NCI-H1105 (cell line): ENCODE measurements at places on chromosomes 3 and 15.
A peak's percentile ranks its signal among the peaks of the same experiment; 100 is the strongest.

- no peak for DNase-seq
Observed at GRCh38 chr3:143145906-143146305, 26.3 kb downstream of the CHST2 start.

DNA sequence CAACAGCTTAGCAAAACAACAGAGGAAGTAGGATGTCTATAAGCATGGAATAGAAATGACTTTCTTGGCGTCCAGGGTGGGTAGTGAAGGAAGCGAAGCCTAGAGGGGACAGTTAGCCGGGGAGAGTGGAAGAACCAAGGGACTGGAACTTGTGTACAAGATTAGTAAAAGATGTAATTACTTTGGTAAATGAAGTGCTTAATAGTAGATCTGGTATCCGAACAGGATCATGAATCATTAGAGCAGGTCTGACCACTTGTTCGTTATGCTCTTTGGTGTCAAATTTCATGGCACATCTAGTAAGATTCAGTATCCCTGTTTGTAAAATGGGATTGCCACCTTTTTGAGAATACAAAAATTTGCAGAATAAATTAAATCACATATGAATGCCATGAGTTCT lies 112.5 kb upstream of the MLF1 start:
- peak; percentile 90 for DNase-seq

GRCh38 chr3:21170964-21171363 lies 580.0 kb downstream of the ZNF385D start:
- no peak for DNase-seq

GRCh38 chr3:48993834-48994233 lies 3.8 kb downstream of the P4HTM start:
- no peak for DNase-seq

GRCh38 chr3:14562121-14562890 lies 22.2 kb upstream of the GRIP2 start:
- DNase-seq = no peak

DNA sequence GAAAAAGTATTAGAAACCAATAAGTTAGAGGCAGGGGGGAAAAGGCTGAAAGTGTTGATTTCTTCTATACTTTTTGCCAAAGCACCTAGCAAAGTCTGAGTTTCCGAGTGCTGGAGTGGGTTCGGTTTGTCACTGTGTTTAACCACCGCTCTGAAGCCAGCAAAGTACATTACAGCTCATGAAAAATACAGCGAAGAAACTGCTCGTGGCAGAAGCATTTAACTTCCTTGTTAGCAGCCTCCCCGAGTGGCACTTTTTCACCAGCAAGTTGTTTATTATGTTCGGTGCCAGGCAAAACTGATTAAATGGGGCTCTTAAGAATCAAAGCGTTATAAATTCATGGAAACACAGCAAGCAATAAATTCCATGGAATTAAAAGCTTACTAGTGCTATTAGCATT lies 313.6 kb downstream of the FOXP1 start:
- DNase-seq = no peak

DNA sequence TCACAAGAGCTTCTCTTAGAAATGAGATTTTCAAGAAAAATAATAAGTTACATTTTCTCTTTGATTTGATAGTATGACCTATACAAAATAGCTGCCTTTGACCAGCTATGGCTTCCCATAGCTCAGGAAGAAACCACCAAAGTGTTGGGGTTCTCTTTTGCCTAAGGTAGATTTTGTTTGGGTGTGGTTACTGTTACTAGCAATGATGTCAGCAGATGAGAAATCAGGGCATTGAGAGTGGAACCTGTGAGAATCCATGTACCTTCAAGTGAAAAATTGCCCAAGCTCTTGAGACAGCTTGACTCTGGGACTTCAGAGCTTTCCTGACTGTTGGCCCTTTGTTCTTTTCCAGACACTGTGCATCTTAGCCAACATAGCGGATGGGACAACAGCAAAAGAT lies 45.6 kb downstream of the NME9 start:
- DNase-seq = no peak

- no peak for DNase-seq
Observed at GRCh38 chr3:101243285-101244211, 76.8 kb downstream of the IMPG2 start.

- no peak for DNase-seq
Observed at GRCh38 chr15:77688266-77688665, 55.6 kb upstream of the LINGO1 start.

GRCh38 chr3:95228416-95228815 lies 1165.6 kb downstream of the NSUN3 start:
- DNase-seq = no peak

DNA sequence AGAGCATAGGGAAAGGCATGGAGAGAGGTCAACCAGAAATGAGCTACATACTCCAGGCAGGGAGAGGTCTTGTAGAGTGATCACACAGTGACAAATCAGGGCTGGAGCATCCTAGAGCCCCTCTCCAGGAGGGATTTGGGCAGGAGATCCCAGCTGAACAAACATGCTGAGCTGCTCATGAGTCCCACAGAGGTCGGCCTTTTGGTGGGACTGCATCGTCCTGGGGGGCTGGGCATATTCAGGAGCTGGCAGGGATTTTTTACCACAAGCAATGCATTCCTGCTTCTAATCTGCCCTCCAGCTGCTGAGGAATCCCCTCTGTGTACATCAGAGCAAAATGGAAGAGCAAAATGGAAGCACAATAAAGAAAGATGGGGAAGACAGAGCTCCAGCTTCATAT lies 94.9 kb downstream of the NTRK3 start:
- DNase-seq = no peak

- DNase-seq = no peak
Observed at GRCh38 chr3:33027091-33027490, 69.9 kb downstream of the GLB1 start.

DNA sequence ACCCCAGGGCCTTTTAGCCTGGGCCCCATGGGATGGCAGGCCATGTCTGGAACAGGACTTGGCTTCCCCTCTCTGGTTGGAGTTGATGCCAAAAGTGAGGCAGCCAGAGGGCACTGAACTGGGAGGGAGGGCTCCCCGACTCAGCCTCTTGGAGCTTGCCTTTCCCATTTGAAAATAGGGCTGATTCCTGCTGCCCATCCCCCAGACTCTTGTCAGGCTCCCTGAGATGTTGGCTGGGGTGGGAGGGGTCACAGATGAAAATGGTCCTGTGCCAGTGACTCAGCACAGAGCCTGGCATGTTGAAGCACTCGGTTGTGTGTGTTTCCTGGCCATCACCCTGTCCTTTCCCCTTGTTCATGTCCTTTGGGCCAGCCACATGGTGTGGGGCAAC lies 6.6 kb downstream of the PPCDC start:
- DNase-seq = no peak

DNA sequence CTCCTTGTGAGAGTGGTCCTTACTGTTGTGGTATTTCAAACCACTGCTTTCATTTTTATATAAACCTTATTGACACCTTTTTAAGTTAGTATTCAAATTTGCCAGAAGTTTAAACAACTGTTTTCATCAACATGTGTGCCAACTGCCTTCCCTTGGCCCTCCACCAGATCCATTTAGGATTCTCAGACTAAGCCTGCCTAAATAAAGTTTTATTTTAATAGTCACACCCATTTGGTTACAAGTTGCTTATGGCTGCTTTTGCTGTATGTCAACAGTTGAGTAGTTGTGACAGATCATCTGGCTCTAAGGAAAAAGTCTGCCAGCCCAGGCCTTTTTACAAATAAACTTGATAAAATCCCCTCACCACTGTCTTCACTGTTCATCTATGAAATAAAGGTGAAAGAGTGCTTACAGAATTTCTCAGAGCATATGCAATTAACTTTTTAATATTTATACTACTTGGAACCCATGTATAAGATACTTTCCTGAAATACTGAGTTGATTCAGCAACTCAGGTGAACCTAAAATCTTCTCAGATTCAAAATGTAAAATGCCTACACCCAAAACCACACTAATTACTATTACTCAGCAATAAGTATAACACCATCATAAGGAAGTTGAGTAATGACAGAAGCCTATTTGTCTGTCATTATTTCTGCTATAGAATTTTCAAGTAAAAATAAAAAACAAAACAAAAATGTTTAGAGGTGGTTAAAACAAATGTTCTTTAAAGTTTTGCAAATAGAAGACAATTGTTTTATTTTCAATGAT lies 35.1 kb downstream of the PEAK1 start:
- DNase-seq = no peak

GRCh38 chr3:149142682-149143081 lies 13.2 kb downstream of the HPS3 start:
- DNase-seq = no peak

DNA sequence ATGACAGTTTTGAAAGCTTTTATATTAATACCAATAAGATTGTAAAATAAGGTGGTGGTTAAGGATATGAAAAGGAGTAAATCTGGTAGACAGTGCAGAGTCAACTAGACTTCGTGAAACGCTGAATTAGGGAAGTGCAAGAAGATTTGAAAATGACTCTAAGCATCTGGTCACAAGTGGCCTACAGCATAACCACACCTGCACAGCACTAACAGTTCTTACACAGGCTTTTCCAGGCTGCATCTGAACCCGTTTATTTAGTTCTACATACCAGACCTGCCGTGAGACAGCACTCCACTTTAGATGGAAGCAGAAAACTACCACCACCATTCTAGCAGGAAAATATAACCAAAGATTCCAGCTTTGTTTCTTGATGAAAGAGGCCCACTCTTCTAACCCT lies 1.9 kb downstream of the DMXL2 start:
- no peak for DNase-seq

- DNase-seq = no peak
Observed at GRCh38 chr3:100213891-100214573, 46.8 kb upstream of the TBC1D23 start.
